NCI-H510A treated with DMSO at 0.1 percent for 48 hours (cell line): ENCODE measurements at places on chromosomes 2 and 18.

GRCh38 chr2:240925568-240926515 is 19.7 kb downstream of the CROCC2 start:
- no peak for DNase-seq

DNA sequence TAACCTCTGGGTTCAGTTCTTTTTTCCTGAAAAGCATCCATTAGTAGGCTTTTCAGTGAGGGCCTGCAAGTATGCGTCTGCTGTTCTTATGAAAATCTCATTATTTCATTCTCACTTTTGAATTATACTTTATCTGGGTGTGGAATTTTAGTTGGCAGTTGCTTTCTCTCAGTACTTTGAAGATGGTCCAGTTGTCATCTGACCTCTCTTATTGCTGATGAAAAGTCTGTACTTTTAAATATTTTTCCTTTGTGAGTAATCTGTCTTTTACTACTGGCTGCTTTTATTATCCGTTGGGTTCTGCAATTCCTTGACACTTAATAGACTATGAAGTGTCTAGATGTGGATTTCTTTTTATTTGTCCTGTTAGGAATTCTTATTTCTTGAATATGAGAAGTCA is 307.8 kb downstream of the CYP26B1 start:
- no peak for DNase-seq

GRCh38 chr2:149125031-149125725 is 86.7 kb downstream of the LYPD6B start:
- peak; percentile 80 for DNase-seq

GRCh38 chr18:28189400-28190239 is 12.7 kb upstream of the CDH2 start:
- peak; percentile 42 for DNase-seq

DNA sequence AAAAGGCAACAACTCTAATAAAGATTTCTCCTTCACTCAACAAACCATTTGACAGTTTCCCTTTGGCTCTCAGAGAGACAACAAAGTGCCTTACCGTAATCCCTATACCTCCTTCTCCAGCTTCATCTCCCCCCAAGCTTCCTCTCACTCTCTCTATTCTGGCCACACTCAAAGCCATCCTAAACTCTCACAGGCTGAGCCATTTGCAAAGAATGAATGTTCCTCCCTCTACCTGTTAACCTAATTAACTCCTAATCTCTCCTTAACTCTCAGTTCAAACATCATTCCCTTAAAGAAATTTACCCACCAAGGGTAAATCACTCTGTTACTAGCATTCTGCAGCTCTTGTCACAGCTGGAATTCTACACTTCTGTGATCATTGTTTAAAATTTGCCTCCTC is 38.2 kb downstream of the GFPT1 start:
- DNase-seq: no peak

- DNase-seq: no peak
These were observed 75.1 kb upstream of the MAP4K4 start for GRCh38 chr2:101622210-101623030.

GRCh38 chr2:105910497-105911238 is 166.0 kb downstream of the NCK2 start:
- peak; percentile 61 for DNase-seq

DNA sequence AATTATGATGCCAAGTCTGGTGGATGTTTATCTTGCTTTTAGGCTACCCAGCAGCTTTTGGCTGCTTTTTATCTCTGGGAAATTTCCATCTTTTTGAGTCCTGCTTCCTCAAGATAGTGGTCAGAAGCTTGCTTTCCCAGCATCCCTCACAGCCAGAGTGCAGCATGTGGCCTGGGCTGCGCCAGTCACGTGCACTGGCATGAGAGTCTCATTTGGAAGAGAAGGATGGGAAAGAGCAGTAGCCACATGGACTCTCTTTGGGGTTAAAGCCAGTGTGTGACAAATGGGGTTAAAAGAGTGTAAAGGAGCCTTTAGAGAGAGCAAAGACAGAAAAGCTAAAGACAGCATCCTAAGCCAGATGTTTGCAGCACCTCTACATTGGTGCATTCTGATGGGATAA is 12.7 kb downstream of the GPR39 start:
- no peak for DNase-seq

DNA sequence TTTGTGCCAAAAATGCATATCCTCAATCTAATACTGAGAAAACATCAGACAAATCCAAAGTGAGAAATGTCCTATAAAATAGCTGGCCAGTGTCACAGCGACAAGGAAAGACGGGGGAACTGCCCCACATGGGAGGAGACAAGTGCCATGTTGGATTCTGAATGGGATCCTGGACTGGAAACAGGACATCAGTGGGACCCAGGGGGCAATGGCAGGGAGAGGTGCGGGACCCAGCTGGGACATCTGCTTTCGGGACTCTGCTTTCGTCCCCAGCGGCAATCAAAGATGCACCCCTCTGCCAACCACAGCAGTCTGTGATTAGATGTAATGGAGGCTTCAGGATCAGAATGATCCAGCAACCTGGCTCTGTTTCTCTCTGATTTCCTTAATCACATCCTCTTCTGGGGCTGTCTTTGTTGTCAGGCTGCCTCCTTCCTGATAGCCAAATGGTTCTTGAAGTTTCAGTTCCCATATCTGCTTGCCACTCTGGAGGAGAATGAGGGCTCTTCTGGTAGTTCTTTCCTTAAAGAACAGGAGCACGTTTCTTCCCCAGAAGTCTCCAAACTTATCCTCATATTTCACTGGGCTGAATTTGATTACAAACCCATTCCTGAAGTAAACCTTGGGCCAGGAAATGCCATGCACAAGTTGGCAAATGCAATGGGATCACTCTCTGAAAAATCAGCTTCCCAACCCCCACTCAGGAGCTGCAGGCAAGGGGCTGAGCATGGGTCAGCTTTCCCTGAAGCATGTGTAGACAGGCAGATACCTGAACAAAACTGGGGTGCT is 13.6 kb upstream of the PROC start:
- DNase-seq: no peak

- DNase-seq: no peak
These were observed 203.2 kb downstream of the DLGAP1 start for GRCh38 chr18:4251873-4252272.

DNA sequence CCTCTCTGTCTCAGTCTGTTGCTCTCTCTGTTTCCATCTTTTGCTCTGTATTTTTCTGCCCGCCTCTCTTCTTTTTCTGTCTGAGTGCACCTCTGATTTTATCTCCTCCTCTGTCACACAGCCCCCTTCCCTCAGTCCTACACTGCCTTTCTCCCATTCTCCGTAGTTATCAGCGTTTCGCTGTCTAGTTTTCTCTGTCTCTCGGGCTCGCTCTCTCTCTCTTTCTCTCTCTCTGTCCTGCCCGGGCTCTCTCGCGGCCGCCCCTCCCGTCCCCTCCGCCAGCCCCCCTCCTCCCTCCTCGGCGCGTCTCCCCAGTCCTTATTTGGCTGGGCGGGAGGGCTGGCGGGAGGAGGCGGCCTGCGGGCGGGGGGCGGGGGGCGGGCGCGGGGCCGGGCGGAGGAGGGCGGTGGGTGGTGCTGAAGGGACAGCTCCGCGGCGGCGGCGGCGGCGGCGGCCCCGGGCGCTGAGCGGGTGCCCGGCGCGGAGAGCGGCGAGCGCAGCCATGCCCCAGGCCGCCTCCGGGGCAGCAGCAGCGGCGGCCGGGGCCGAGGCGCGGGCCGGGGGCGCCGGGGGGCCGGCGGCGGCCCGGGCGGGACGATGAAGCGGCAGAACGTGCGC is at the start of gene KCNK3:
KCNK3 (plus strand) TSS at position 444 of the 618 bp plus-strand sequence; CDS start at position 598, 154 bp downstream.
- peak; percentile 86 for DNase-seq

DNA sequence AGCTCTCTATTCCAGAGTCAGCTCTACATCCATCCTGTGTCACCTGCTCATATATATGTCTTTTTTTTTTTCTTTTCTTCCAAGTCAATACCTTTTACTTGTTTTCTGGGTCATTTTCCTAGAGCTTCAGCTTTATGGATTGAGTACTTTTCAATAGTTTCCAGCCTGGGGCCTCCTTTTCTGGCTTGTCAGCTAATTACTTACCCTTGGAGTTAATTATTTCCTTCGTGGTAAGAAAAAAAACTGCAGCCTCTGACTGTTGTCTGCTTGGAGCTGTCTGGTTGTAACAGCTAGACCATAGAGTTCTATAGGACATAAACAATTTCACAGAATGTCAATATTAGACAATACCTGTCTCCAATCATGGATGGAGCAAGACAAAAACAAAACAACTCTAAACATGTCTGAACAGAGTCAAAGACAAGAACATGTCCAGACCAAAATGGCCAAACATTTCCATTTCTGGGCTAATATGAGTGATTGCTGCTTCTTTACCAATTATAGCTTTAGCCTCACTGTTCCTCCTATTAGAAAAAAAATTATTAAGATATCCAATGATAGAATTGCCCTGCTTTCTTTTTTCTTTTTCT is 643.1 kb downstream of the SLC4A3 start:
- DNase-seq: no peak

- DNase-seq: no peak
These were observed 159.9 kb downstream of the CTIF start for GRCh38 chr18:48698707-48699106.

DNA sequence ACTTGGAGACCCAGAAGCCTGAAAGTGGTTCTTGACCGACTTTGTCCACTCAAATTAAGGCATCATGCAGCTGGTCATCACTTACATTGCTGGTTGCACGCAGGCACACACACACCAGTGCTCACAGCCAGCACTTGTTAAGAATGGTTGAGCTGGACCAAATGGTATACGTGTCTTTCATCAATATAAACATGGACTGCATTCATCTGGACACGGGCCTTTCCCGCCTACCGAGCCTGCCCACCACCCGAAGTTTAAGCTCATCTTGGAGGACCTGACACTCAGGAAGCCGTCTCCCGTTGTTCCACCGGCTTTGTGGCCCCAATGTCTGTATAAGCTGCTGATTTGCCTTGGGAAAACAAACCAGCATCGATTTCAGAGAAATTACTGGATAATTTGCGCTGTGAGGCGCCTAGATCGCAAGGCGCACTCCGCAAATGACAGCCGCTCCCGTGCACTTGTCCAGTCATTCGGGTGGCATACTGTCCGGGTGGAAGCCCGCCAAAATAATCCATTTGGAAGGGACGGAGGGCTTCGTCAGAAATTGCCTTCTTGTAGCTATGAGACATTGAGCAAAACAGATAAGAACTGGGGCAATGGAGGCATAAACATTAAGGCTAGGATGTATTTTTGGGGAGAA is 40.1 kb upstream of the AKAIN1 start:
- peak; percentile 61 for DNase-seq

GRCh38 chr2:42800981-42801380 is 8.6 kb upstream of the HAAO start:
- no peak for DNase-seq

DNA sequence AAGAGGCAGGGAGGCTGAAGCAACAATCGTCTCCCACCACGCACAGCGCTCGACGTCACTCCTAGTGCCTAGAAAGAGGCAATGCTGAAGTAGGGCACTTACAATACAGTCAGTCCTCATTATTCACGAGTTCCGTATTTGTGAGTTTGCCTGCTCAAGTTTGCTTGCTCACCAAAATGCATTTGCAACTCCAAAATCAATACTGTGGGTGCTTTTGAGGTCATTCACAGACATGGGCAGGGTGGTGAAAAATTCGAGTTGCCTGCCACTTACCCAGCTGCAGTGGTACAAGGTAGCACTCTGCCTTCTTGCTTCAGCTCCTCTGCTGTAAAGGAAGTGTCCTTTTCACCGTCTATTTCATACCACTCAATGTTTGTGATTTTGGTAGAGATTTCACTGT is 113.7 kb upstream of the NCK2 start:
- DNase-seq: no peak

- DNase-seq: no peak
These were observed 488.7 kb downstream of the DCDC2C start for GRCh38 chr2:4192119-4192518.

DNA sequence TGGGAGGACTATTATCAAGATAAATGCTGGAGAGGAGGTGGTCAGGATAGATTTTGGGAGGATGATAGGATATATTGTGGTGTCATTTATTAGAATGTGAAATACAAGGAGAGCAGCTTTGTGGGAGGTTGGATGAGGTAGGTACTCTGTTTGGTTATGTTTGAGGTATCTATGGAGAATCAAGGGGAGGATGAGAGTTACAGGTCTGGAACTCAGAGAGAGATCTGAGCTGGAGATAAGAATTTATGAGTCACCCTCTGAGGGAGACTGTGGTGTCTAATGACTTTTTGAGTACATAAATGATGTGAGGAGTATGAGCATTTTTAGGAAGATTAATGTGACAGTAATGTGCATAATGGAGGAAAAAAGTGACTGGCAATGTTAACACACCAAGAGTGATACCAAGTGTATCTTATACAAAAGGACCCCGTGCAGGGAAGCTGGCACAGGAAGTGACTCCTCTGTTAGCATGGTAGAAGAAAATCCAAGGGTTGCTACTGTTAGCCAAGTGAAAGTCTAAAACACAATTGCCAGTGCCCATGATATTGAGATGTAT is 48.2 kb downstream of the CRIM1 start:
- no peak for DNase-seq

- DNase-seq: peak; percentile 22
These were observed 75.6 kb downstream of the DCDC2C start for GRCh38 chr2:3778851-3779495.

GRCh38 chr2:118047380-118047826 is 33.5 kb upstream of the CCDC93 start:
- DNase-seq: no peak

GRCh38 chr2:62217970-62218369 is 22.1 kb downstream of the B3GNT2 start:
- no peak for DNase-seq

- DNase-seq: peak; percentile 55
These were observed 40.9 kb downstream of the GORASP2 start for GRCh38 chr2:170969872-170970496.

- no peak for DNase-seq
These were observed 120.1 kb upstream of the REV1 start for GRCh38 chr2:99609851-99610381.

- no peak for DNase-seq
These were observed 906.1 kb downstream of the SLC4A3 start for GRCh38 chr2:220533485-220533884.

DNA sequence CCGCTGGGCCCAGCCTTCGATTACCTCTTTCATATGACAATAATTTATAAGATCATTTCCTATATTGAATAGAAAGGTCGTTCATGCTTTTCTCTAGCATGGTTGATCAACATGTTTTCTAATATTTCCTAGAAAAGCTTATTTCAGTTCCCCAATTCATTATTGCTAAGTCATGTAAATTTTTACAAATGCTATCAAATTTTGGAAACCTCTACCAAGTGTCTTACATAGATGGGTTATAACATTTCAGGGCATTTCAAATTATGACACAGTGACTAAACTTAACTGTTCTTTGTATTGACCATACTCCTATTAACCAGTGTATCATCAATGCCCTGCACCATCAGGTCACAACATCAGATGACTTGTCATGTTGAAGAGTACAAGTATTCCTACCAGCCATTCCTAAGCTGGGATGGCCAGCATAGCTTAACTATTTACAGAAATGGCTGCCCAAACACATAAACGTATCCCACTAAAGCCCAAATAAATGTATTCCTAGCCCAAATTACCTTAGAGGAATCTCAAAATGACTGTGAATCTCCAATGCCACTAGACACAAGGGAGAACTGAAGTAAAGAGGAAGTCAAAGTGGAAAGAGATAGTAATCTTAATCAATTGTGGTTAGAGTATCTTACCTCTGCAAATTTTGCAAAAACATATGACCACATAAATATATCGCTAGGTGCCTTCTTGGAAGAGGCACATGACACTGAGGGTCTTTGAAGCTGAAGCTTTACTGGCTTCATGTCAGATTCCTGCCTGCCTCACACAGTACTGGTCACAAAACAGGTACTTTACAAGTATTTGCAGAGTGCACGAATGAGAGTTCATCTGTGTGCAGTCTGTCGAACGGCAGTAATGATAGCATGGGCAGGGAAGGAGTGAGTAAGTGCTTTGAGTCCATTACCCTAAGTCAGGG is 87.3 kb upstream of the TLK1 start:
- no peak for DNase-seq

GRCh38 chr2:85770786-85771409 is 17.1 kb downstream of the ATOH8 start:
- DNase-seq: no peak

GRCh38 chr2:165586019-165586418 is 116.5 kb downstream of the CSRNP3 start:
- no peak for DNase-seq
